ENCODE measurements at places on chromosomes 3 and 15.

DNA sequence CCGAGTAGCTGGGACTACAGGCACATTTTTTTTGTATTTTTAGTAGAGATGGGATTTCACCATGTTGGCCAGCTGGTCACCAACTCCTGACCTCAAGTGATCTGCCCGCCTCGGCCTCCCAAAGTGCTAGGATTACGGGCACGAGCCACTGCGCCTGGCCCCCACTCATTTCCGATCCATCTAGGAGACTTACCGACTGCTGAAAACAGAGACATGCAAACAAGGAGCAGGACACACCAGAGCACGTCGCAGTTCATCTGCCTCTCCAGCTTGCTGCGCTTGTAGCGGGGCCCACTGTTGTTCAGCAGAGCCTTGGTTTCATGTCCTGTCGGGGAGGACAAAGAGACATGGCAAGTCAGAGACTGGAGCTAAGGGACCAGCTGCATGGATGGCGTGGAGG is 137.4 kb downstream of the ATP10A start:
- no peak for DNase-seq

DNA sequence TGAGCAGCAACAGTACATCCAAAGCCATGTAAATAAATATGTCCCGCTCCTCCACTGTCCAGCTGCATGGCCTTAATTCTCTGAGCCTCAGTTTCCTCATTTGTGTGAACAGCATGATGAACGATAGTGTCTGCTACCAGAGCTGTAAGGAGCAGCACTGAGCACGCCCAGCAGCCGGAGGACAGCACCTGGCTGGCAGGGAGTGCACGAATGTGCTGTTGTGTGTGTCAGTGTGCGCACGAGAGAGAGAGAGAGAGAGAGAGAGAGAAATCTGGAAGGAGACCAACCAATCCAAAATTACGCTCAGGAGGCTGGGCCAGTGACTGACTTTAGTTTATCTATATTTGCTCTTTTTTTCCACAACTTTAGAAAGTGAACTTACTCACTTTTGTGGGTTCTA is 26.6 kb upstream of the PLXNA1 start:
- DNase-seq = no peak

DNA sequence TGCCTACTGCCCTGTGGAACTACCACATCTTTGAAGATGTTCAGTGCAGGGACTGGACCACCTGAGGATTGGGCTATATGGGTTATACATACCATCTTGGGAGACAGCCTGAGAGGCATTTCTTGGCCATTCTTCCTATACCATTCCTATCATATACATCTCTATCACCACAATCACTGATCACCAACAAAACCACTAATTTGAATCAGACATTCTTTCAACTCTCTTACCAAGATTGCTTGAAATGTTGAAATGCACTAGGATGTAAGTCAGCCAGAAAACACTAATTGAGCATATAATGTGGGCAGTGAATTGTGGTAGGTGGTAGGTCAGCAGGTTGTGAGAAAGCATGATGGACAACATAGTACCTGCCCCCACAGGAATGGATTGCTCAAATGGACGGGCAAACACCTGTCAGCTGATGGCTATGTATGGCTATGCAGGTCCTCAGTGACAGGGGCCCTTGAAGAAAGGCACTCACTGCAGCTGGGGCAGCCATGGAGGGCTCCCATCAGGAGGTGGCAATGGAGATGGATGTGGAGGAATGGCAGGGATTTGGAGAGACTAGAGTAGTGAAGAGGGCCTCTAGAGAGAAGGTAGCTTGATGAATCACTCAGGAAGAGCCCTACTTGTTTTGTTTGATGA is 49.1 kb downstream of the AMOTL2 start:
- no peak for DNase-seq

GRCh38 chr3:46399557-46399956 is 7.3 kb downstream of the CCR5AS start:
- no peak for DNase-seq

GRCh38 chr3:122890077-122890719 is 95.3 kb downstream of the SLC49A4 start:
- no peak for DNase-seq

DNA sequence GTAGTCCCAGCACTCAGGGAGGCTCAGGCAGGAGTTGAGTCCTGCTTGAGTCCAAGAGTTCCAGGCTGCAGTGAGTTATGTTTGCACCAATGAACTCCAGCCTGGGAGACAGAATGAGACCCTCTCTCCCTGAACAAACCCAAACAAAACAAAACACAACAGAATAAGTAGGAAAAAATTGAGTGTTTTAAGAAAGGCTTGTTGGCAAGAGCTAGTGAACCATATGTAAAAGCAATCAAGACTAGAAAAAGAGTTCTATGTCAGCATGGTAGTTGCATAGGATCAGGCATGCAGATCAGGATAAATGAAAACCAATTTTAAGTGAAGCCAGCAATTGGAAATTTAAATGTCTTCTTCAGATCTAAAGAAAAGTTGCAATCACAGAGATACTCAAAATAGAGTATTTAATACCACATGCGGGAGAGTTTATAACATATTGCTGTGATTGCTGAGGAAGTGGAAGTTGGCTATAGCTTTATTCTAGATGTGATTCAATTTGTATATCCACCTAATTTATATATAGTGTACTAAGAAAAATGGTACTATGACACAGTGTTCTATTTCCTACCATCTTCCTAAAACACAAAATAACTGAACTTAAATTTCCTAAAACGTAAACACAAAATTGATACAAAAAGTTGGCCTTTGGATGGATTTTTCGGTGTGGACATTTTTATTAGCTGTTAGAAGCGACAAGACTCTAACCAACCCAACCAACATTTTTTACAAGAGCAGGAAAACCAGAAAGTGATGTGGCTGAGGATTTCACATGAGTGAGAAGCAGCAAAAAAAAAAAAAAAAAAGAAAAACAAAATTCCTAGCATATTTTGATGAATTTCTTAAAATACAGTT is 101.9 kb upstream of the ROBO1 start:
- no peak for DNase-seq

DNA sequence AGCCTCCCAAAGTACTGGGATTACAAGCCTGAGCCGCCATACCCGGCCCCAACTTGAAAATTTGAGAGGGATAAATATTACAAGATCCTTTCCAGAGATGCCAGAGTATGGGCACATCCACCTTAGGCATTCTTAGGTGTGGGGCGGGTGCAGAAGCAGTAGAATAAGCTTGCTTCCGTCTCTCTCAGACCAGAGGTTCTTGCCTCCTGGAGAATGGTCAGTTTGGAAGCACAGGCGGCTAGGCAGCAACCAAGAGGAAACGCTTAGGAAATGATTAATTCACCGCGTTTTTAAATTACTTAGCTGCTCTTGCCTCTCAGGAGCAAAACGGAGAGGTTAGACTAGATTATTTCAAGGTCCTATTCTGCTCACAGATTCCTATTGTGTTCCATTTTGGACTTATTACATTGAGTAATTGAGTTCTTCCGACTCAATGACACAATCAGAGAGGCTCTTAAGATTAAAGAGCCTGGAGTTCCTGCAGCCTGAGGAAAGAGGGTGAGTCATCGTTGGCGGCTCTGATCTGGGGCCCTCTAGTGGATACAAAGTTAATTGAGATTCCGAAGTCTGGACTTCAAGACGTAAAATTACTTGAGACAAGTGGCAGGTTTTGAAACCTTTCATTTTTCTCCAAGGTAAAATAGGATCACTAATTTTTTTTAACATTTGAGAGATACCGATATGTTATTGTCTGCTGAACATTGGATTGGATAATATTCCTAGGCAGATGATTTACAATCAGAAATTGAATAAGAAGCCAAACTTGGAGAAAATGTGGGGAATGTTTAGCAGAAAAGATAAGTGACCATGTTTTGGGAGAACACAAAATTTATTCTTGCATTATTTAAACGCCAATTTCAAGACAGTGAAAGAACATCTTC is 5.8 kb upstream of the TOPAZ1 start:
- DNase-seq = peak; percentile 51

DNA sequence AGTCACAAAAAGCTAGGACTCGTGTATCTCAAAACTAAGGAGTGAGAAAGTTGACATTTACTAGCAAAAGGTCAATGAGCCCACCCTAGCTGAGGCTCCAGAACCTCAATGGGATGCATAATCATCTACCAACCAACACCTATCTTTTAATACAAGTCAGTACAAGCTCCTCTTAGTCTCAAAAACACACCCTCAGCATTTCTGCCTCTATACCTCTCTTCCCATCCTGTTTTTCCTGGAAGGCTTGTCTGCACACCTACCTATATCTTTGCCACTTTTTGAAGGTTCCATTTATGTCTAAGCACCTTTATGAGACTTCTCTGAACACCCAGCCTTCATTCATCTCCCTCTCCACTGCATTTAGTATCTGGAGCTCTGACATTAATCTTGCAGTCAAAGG is 10.0 kb downstream of the WWTR1 start:
- no peak for DNase-seq

DNA sequence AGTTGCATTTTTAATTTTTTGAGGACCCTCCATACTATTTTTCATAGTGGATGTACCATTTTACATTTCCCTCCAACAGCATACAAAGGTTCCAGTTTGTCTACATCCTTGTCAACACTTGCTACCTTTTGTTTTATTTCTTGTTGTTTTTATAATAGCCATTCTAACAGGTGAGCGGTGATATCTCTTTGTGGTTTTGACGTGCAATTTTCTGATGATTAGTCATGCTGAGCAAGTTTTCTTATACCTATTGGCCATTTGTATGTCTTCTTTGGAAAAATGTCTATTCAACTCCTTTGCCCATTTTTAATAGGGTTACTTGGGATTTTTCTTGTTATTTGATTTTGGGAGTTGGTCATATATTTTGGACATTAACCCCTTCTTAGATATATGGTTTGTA is 187.0 kb downstream of the CDIN1 start:
- DNase-seq = no peak

- no peak for DNase-seq
Measured at GRCh38 chr3:57053122-57053521, 7.3 kb upstream of the SPATA12 start.

DNA sequence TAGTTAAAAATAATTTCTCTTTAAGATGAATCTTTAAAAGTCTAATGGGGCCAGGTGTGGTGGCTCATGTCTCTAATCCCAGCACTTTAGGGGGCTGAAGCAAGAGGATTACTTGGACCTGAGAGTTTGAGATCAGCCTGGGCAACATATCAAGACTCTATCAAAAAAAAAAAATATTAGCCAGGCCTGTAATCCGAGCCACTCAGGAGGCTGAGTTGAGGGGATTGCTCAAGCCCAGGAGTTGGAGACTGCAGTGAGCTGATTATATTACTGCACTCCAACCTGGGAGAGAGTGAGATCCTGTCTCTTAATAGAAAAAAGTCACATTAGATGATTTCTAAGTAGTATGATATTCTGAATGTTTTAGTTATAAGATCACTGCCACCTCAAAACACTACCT is 322.0 kb upstream of the MANF start:
- no peak for DNase-seq

DNA sequence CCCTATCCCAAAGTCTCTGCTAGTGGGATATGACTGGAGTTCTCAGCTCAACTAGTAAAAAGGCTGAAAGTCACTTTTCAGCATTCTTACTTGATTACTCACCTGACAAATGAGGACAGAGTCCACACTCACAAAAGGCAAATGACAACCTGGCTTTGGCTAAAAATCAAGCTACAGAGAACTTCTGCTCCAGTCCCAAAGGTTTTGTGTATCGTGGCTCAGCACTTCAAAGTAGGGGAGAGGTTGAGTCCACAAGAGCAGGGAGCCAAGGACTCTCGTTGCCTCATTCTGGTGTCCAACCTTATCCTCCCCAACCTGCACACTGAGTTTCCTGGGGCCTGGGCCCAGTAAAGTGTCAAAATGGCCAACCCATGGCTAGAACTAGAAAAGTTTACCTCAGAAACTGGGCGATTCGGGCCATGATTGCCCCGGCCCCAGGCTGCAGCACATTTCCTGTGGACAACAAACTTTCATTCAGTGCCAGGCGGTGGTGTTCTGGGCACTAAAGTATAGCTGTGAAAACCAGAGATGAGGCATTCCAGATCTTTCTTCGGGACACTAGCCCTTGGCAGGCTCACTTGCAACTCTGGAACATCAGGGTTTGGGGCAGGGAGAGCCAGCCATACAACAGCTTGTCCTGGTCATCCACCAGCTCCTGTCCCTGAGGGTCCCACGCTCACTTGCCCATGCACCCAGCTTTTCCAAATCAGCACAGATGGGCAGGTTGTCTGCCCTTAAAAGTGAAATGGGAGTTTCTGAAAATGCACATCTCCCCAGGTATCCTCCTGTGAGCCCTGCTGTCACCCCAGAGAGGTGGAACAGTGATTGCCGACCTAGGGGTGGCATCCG is 3.1 kb downstream of the ACAA1 start:
- no peak for DNase-seq

- no peak for DNase-seq
Measured at GRCh38 chr3:85846940-85847339, 888.2 kb downstream of the CADM2 start.

DNA sequence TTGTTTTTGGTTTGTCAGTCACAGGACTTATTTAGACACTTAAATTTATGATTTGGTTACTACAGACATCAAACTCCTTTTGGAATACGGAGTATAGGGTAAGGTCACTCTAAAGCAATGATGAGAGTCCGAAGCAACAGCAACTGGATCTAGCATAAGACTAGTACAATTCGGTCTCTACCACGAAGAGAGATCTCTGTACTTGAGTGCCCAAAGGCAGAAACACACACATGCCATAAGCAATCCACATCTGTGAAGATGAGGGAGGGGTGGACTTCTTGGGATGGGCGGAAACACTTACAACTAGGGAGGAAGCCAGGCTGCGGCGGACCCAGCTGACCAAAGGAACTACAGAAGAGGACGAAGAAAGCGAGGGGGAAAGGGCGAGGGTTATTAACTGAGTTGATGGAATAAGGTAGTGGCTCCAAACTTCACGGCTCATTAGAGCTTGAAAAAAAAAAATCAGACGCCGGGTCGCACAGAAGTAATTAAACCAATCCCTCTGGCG is 595 bp downstream of the DPH6 start:
- DNase-seq = no peak

GRCh38 chr3:122772827-122773226 is 20.8 kb downstream of the HSPBAP1 start:
- no peak for DNase-seq

GRCh38 chr15:60551147-60551780 is 72.3 kb upstream of the ICE2 start:
- no peak for DNase-seq
